MG63 (cell line): ENCODE measurements at places on chromosomes 3 and 15. TPM values are rescaled to one million over a fixed set of nuclear protein-coding genes. Genes with fewer than 3 reads are reported as not detected.
A peak's percentile ranks its signal among the peaks of the same experiment; 100 is the strongest.

DNA sequence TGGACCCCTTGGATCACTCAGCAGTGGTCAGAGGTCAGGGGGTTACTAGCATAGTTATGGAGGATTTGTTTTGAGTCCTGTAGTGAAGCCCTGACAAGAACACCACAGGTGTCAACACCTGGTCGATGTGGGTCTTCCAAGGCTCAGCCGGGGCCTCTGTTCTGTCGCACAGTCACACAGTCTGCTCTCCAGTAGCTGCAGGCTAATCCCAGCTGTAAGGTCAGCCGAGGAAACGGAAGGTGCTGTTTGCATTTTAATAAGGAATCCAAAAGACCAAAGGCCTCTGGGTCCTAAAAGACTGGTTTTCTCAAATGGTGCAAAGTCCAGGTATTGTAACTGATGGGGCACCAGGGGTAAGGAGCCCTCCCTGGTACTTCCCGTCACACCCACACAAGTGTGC lies 71.7 kb downstream of the RPLP1 start:
- no peak for DNase-seq

DNA sequence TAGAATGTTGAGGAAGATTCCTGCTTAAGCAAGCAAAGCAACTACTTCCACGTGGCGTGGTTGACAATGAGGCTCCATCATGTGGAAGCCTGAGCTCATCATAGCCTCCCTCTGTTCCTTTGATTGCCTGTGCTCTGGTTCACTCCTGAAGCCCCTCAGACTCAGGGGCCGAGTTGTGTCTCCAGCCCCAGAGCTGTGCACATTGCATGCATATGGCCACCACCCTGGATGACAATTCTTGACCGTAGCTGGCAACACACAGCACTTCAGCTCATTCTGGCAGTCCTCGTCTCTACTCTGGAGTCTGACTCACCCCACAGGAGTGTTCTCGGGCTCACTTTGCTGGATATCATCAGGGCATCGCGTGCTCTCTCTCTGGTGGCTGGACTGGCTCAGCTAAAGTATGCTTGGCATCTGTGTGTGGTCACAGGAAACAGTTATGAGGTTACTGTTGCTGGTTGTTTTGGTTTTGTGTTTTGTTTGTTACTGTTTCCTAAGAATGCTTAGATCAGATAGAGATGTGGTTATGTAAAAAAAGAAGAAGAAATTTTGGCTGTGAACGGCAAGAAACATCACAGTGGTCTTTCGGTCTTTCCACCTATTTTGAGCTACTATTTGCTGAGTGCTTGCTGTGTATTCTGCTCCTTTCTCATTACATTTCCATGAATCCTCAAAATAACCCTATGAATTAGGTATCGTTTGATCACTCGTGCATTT lies 41.6 kb upstream of the MRPS22 start:
- peak; percentile 99 for DNase-seq

DNA sequence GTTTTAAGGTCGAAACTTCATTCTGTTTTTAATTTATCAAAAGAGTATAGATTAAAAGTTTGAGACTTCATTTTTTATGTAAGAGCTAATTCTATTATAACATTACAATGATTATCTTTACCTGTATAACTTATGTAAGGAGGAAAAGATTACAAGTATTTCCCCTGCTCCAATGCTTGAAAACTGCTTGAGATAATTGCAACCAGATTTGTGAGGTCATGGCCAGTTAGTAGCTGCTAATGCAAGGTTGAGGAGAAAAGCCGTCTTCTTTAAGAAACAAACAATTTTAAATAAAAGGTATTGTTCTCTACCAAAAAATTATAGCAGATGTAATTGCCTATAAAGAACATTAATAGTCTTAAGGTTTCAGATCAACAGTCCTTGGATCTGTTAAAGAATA lies 208.3 kb upstream of the UBE2E2 start:
- DNase-seq: no peak

DNA sequence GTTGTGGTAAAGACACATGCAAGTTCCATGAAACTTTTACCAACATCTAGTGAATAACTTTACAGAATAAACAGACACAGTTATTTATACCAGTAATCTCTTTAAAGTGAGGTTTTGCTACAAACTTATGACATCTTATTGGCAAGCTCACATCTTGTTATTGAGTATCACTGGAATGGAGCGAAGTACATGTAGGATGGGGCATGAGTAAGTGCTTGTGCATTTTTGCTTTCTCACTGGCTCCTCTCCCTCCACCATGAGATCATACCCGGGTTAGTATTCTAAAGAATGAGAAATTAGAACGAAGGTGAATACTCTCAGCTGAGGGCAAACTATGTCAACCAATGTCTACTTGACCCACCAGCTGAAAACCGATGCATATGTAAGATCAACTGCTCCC lies 193.3 kb upstream of the ZNF717 start:
- DNase-seq: peak; percentile 49

DNA sequence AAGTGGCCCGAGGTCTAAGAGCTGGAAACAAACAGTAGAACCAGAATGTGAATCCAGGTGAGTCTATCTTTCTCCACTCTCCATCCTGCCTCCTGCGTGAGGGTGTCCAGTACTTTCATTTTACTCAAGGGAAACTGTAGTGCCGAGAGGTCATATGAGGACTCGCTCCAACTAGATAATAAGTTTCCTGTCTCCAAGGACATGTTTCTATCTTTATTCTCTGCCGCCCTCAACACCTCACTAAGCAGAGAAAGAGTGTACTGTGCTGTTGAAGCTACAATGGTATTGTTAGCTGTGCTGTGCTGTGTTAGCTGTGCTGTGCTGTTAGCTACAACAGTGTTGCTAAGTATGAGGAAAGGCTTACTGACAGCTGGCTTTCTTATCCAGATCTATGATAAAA lies 137.9 kb upstream of the COL8A1 start:
- no peak for DNase-seq

DNA sequence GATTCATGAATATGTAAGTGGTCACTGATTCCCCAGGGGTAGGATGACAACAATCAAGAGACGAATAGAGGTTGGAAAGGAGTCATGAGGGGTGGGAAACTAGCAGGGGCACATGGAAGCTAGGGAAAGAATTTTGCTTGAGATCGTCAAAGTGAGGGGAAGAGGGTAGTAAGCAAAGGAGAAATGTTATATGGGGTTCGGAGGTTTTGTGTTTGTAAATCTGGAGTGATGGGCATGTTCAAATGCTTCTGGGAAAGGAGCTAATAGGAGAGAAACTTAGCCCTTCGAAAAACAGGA lies 7.9 kb downstream of the RPL14 start:
- DNase-seq: no peak

DNA sequence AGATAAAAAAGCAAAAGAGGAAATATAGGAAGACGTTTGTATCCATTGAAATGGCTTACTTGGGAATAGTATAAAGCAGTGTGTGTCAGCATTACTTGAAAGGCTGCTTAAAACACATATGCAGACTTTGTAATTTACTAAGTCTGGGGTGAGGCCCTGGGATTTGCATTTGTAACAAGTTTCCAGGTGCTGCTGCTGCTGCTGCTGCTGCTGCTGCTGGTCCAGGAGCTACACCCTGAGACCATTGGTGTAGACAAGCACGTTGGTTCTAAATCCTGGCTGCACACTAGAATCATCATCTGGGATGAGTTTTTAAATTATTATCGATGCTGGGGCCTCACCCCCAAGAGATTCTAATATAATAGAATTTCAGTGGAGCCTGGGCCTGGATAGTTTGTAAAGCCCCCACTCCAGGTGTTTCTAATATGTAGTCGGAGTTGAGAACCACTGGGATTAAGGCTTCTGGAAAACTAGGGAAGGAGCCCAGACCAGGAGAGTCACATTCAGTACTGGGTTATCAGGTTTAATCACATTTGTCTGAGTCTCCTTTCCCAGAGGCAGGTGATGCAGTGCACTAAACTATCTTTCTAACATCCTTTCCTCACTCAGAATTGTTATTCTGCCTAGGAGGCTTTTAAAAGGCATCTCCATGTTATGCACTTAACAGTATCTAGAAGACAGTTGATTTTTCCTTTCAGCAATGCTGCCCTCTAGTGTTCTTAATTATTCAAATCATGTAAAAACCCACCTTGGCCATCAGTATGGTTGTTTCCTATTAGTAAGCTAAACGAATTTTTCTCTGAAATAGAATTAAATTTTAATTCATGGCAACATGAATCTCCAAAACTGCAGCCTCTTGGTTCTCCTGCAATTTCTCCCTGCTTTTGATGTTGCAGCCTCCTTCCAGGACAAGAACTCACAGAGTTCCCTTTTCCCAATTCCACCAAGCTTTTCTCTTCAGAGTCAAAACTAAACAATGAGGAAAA lies 45.4 kb downstream of the SSR3 start:
- no peak for DNase-seq

DNA sequence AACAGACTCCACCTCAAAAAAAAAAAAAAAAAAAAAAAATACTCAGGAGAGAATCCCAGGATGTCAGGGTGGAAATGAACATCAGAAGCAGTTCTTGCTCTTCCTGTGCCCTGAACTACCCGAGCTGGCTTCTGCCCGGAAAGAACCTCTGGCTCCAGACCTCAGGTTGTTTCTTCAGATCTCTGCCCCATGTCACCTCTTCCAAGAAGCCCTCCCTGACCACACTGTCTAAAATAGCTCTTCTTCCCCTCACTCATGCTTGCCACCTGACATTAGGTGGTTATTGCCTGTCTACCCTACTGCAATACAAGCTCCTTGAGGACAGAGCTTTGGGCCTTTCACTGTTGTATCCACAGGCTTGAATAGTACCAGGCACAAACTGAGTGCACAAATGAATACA lies 8.2 kb downstream of the TKT start:
- DNase-seq: no peak

DNA sequence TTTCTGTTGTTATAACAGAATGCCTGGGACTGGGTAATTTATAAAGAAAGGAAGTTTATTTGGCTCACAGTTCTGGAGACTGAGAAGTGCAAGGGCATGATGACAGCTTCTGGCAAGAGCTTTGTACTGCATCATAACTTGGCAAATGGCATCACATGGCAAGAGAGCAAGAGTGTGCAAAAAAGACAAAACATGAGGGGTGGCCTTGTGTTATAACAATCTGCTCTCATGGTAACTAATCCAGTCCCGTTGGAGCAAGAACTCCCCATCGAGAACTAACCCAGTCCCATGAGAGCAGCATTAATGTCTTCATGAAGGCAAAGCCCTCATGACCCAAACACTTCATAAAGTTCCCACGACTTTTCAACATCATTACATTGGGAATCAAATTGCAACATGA lies 23.2 kb downstream of the SCN11A start:
- no peak for DNase-seq

- no peak for DNase-seq
These were observed 97.8 kb downstream of the IGSF11 start for GRCh38 chr3:118936811-118937210.

GRCh38 chr15:74129586-74130154 lies 716 bp upstream of the ISLR2 start:
- no peak for DNase-seq

DNA sequence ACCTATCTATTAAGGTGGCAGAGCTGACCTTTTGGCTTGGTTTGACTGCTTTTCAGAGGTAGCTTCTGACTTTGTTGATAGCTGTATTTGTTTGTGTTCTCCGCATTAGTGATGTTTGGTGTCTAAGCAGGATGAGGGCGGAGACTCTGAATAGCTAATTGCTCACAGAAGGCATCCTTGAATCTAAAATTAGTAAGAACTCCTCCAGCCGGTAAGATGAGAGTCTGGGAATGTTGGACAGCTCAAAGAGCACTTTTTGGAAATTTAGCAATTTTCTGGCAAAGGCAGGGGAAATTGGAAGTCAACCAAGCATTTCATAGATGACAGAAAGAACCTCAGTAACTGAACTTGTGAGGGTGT lies 174.1 kb downstream of the KLHL25 start:
- no peak for DNase-seq

GRCh38 chr15:22890296-22890695 lies 51.8 kb downstream of the NIPA2 start:
- no peak for DNase-seq

- no peak for DNase-seq
These were observed 27.9 kb downstream of the CYP8B1 start for GRCh38 chr3:42847731-42848130.

DNA sequence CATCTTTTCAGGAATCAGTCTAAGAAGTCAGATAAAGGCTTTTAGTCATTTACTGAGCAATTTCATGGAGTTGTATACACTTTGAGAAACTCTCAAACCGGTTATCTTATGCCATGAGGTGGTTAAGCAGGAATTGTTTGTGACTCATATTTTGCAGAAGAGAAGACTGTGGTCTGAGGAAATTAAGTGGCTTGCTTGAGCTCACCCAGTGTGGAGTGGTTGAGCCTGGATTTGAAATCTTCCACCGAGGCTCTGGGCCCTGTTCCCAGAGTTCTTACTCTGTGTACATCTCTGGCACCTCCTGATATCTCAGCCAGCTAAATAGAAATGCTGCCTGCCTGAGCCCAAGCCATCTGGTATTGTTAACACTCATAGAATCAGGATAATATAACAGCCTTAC lies 37.8 kb upstream of the BCL6 start:
- peak; percentile 96 for DNase-seq

DNA sequence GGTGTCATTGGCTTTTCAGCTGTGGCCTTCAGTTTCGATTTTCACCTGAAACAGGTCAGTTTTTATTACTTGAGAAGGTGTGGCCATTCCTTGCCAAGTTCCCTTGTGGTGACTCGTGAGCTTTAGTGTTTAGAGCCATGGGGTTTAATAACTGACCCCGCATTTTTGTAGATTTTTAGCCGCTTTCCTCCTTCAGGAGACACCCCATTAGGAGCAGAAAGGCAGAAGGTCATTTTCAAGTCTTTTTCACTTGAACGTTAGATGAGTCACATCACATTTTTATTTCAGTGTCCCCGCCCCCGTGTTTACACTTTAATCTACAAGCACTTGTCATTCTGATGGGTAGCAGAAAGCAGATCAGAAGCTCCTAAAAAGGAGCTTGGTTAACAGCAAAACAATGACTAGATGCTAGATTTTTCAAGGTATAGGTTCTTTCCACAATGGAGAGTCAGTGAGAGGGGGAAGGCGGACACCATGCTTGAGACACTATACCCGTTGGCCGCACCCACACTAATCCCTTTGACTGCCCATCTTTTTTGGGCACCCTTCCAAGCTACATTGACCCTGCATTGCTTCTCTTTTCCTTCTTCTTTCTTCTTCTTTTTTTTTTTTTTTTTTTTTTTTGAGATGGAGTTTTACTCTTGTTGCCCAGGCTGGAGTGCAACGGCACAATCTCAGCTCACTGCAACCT lies 132.7 kb downstream of the GHSR start:
- DNase-seq: peak; percentile 48

GRCh38 chr3:142993958-142994442 lies 7.4 kb upstream of the U2SURP start:
- peak; percentile 53 for DNase-seq

DNA sequence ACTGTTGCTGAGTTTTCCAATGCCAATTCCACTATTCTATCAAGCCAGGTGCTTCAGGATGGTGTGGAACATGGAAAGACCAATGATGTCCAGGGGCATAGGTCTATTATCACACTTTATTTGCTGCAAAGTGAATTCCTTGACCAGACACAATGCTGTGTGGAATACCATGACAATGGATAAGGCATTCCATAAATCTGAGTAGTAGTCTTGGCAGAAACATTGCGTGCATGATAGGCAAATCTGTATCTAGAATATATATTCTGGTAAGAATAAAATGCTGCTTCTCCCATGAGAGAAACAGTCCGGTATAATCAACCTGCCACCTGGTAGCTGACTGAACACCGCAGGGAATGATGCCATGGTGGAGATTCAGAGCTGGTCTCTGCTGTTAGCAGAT lies 70.0 kb upstream of the ALDH1A3 start:
- DNase-seq: no peak

CHRNA3 gene
- total RNA-seq: not detected in 2 replicates

RHOA gene
- 495 and 617 TPM in 2 replicates for total RNA-seq

ZNF502 gene
- 0.89 and 2.9 TPM in 2 replicates for total RNA-seq

KLHL40 gene
- total RNA-seq: not detected in 2 replicates

ARHGAP11A gene
- 18.0 and 27.8 TPM in 2 replicates for total RNA-seq

DPPA2 gene
- not detected in 2 replicates for total RNA-seq

SMAD6 gene
- 34.3 and 37.8 TPM in 2 replicates for total RNA-seq

BRK1 gene
- total RNA-seq: 45.8 and 58.1 TPM in 2 replicates

TRIM59 gene
- total RNA-seq: 4.2 and 8.9 TPM in 2 replicates
